Cortex of kidney (tissue), 1 donor: ENCODE measurements at places on chromosomes 6 and 20.

GRCh38 chr6:44470746-44471145 lies 83.2 kb downstream of the CDC5L start:
- DNase-seq: no peak

DNA sequence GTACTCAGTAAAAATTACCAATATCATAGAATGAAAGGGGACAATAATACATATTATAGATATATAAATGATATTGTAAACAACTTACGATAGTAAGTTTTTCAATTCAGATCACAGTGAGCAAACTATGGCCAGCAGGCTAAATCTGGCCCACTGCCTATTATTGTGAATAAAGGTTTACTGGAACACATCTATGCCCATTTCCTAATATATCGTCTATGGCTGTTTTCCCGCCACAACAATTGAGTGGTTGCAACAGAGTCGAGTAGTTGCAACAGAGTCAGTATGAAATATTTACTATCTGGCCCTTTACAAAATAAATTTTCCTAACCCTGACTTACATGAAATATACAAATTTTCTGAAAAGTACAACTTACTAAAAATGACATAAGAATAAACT lies 297.3 kb upstream of the KCNQ5 start:
- no peak for DNase-seq

DNA sequence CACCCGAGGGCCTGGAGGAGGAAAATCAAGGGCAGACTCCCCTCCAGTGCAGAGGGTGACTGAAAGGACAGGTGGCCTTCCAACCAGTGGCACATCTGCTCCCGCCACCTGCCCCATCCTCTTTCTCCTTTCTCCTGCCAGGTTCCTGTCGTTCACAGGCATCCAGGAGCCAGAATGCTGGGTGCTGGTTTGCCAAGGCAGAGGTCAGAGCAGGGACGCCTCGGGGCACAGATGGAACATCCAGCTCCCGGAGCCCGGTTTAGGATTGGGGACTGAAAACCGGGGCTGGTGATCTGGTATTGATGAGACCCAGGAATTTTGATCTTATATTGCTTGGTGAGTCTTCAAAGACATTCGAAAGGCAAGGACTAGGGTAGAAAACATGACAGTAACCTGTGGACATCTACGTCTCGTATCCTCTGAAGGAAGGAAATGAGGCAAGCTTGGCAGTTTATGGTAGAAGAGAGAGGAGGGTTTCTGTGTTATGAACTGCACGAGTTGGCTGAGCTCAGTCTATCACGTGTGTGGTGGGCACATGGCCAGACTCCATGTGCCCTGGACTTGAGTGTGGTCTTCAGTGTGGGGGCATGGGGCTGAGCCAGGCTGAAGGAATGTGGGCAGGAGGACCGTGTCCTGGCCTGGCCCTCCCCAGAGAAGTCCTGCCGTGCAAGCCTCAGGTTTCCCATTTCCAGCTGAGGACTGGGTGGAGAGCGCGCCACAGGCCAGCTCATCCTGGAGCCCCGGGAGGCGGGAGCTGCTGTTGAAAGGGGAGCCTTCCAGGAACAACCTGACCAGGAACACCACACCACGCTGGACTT lies 74.2 kb downstream of the IRF4 start:
- no peak for DNase-seq

DNA sequence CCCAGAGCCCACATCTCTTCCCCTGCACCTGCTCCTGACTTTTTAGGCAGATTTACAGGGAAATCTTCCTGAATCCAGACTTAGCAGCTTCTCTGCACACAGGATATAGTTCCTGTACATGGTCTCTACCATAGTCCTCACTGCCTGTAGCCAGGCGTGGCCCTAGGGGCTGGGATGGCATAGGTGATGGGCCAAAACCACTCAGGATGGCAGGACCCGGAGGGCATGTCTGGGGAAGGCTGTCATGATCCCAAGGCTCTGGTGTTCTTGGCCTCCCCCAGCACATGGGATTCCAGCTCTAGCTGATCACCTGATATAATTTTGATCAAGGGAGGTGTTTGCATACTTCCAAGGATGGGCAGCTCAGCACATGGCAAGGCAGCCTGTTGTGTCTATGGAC lies 58.0 kb downstream of the TOX2 start:
- DNase-seq: no peak

DNA sequence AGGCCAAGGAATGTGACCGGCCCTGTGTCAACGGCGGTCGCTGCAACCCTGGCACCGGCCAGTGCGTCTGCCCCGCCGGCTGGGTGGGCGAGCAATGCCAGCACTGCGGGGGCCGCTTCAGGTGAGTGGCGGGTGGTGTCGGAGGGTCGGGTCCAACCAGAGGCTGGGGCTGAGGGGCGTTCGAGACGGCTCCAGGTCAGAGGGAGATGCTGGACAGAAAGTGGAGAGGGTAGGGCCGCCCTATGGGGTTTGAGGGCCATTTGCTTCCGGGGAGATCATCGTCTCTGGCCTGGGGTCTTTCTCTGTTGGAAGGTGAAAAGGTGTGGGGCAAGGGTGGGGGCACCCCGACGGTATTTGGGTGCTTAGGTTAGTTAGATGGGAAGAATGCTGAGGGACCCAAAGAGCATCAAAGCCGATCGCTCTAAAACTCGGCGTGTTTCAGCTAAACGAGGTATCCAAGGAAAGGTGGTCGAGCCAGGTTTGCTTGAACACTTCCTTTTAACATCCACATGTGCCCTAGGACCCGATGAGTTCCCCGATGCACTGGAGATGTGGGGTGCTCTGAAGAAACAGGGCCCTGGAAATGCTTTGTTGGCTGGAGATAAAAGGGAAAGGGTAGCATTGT lies 691 bp downstream of the ATRN start:
- no peak for DNase-seq
